ENCODE measurements at places on chromosomes 12 and 14.

DNA sequence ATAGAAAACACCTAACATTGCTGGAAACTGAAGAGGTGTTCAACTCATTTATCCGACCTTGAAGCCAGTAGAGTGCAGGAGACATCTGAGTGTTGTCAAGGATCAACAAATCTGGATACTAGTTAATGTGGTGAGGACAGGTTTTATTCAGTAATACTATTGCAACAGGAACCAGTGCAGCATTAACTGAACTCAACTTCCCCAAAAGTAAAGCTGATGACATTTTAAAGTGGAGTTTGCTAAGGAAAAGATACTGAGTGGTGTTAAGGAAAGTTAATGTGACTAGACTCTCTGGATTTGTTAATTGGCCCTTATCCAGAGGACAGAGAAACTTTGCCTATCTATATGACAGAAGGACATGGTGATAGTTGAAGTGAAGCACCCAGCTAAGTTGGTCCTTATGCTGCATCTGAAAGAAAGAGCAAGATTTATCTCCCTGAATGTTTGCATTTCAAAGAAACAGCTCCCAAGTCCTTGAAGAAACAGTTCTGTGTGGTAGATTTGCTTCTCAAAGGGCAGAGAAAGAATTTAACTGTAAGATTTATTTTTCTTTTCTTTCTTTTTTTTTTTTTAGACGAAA, 1.2 kb upstream of the CLEC7A start:
- ATAC-seq = no peak
- no peaks in the 10 kb centered on the region for H3K36me3 ChIP-seq
- no peak overlapping the region for H3K27ac ChIP-seq
- H3K27me3 ChIP-seq = peaks cover 68% of the 10 kb centered on the region

DNA sequence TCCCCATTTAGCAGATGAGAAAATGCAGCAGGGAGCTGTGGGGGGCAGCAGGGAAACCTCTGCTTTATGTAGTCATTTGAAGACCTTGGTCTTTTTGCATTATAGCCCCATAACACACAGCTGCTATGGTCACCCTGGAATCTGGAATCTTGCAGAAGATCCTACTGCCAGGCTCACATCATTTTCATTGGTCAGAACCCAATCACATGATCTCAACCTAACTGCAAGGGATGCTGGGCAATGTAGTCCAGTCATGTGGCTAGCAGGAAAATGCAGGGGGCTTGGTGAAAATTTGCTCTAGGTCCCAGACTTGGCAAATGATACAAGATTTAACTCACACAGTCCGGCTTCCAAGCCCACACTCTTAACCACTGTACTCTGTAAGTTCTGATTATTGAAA, 1028.7 kb downstream of the AACS start:
- H3K27me3 ChIP-seq = no peaks in the 10 kb centered on the region
- no peaks in the 10 kb centered on the region for H3K4me1 ChIP-seq
- no peak overlapping the region for H3K4me3 ChIP-seq
- no peaks in the 10 kb centered on the region for H3K36me3 ChIP-seq
- H3K27ac ChIP-seq = no peak overlapping the region

DNA sequence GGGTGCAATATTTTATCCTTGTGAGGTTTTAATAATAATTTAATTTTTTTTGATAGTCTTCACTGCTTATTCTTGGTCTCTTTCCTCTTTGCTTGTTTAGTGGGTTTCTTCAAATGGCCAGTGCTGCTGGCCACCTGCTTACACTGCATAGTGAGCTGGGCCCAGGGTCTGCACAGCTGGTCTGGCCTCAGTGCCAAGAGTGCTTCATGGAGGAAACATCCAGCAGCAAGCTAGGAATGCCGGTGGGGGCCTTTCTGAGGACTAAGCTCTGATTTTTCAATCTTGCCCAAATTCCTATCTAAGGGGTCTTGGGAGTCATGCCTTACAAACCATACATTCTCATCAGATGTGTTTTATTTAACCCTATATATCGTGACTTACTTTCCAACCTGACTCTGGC, 13.3 kb upstream of the BDKRB2 start:
- no peak overlapping the region for H3K4me3 ChIP-seq
- H3K36me3 ChIP-seq = no peaks in the 10 kb centered on the region

DNA sequence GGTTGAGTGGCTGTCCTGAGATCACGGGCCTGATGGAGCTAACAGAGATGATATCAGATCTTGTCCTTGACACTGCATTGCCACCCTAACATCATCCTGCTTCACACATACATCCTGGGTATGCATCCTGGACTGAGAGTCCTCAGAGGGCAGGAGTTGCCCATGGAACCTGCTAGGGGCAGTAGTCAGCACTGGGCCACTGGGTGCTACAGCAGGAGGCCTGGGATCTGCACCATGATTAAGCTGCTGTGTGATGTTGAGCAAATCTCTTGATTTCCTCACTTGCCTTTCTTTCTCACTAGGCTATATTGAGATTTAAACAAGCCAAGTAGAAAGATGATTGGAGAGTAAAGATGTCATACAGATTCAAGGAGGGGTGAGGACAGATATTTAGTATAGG, 22.1 kb upstream of the EIF4B start:
- no peak overlapping the region for H3K4me3 ChIP-seq
- no peaks in the 10 kb centered on the region for H3K36me3 ChIP-seq
- no peak for ATAC-seq
- H3K4me1 ChIP-seq = no peaks in the 10 kb centered on the region
- no peak overlapping the region for H3K27ac ChIP-seq

GRCh38 chr12:3117591-3118015, 40.4 kb downstream of the TSPAN9 start:
- no peak overlapping the region for H3K27ac ChIP-seq
- ATAC-seq = no peak
- H3K36me3 ChIP-seq = no peaks in the 10 kb centered on the region
- H3K27me3 ChIP-seq = peaks cover 56% of the 10 kb centered on the region
- H3K4me1 ChIP-seq = no peaks in the 10 kb centered on the region
- no peak overlapping the region for H3K4me3 ChIP-seq

GRCh38 chr12:116603546-116604177, 44.5 kb downstream of the MAP1LC3B2 start:
- H3K36me3 ChIP-seq = no peaks in the 10 kb centered on the region
- peaks cover 23% of the 10 kb centered on the region for H3K4me1 ChIP-seq
- H3K27ac ChIP-seq = no peak overlapping the region
- H3K4me3 ChIP-seq = no peak overlapping the region
- ATAC-seq = no peak
- peaks cover 23% of the 10 kb centered on the region for H3K27me3 ChIP-seq

GRCh38 chr14:81673930-81674329, 140.3 kb upstream of the SEL1L start:
- no peaks in the 10 kb centered on the region for H3K36me3 ChIP-seq
- H3K27me3 ChIP-seq = no peaks in the 10 kb centered on the region
- no peak overlapping the region for H3K27ac ChIP-seq
- H3K4me3 ChIP-seq = no peak overlapping the region
- ATAC-seq = no peak

DNA sequence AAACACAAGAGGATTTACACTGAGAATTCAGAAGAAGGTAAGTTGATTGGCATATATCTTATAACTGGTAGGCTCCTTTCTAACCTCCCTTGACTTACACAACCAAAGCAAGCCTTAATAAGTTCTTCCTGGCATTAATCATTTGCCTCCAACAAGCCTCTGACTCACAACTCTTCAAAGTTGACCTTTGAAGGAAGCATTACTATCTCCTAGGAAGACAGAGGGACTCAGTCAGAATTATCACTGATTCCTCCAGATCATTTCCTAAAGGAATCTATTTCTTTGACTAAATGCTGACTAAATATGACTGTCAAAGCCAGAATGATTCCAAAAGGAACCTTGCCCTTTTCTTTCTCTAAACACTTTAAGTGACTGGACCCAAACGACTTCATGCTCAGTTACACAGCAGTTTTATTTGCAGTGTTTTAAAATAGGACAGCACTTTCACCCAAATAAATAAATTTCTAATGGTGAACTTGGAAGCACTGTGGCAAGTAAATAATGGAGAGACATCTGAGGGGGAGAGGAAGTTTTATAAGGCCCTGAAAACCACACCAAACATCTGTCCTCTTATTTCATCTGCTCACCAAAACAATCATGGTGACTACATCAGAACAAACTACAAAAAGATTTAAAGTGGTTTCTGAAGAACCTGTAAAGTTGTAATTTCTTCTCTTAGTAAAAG, 128.2 kb downstream of the KLHL28 start:
- H3K4me3 ChIP-seq = no peak overlapping the region
- H3K4me1 ChIP-seq = no peaks in the 10 kb centered on the region
- H3K36me3 ChIP-seq = no peaks in the 10 kb centered on the region
- no peaks in the 10 kb centered on the region for H3K27me3 ChIP-seq
- no peak overlapping the region for H3K27ac ChIP-seq

DNA sequence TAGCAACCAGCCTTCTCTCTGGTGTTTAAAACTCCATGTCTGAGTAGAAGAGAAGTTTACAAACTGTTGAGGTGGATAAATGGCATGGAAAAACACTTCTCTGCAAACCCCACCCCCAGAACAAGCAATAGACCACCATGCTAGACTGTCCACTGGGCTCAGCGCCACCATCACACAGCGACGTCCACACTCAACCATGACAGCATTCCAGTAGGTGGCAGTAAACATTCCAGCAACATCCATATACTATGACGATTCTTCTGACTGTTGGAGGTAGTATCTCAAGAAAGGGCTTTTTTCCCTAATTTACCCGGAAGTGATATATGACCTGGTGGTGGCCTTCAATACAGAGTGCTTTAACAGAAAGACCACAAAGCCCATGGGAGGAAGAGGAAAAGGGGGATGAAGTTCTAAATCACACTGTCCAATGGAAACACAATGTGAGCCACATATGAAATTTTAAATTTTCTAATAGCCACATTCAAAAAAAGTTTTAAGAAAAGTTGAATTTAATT, 152.2 kb downstream of the SLC15A4 start:
- H3K4me3 ChIP-seq = no peak overlapping the region
- no peaks in the 10 kb centered on the region for H3K36me3 ChIP-seq
- no peaks in the 10 kb centered on the region for H3K4me1 ChIP-seq
- ATAC-seq = no peak
- peaks cover 9% of the 10 kb centered on the region for H3K27me3 ChIP-seq

GRCh38 chr12:95181103-95181502, 36.2 kb downstream of the FGD6 start:
- H3K4me3 ChIP-seq = no peak overlapping the region
- no peak overlapping the region for H3K27ac ChIP-seq
- H3K27me3 ChIP-seq = no peaks in the 10 kb centered on the region
- ATAC-seq = no peak
- peaks cover 12% of the 10 kb centered on the region for H3K4me1 ChIP-seq

DNA sequence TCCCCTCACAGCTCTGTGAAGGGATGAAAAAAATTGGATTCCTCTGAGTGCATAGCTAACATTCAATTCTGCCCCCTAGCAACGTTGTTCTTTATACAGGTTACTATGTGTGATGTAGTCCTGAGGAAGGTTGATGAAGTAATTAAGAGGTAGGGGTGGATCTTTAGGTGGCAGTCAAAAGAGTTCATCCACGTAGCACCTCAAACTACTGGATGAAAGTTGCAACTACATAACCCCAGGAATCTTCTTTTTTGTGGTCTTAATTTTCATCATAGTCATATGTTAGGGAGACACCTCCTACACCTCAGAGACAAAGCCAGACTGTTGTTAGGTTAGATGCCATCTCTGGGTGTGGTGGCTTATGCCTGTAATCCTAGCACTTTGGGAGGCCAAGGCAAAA, 10.2 kb upstream of the NFE2 start:
- ATAC-seq = no peak
- no peaks in the 10 kb centered on the region for H3K36me3 ChIP-seq
- peaks cover 13% of the 10 kb centered on the region for H3K27me3 ChIP-seq
- peaks cover 10% of the 10 kb centered on the region for H3K4me1 ChIP-seq
- H3K27ac ChIP-seq = no peak overlapping the region

GRCh38 chr12:103877934-103878510, 37.0 kb upstream of the NT5DC3 start:
- ATAC-seq = peak; percentile 72
- peaks cover 44% of the 10 kb centered on the region for H3K4me1 ChIP-seq
- no peaks in the 10 kb centered on the region for H3K36me3 ChIP-seq
- H3K27me3 ChIP-seq = no peaks in the 10 kb centered on the region

- H3K27ac ChIP-seq = no peak overlapping the region
- H3K36me3 ChIP-seq = peaks cover 17% of the 10 kb centered on the region
- H3K4me1 ChIP-seq = no peaks in the 10 kb centered on the region
- no peak overlapping the region for H3K4me3 ChIP-seq
- no peak for ATAC-seq
Observed at GRCh38 chr12:64181430-64182291, 40.4 kb downstream of the KICS2 start.

- no peak overlapping the region for H3K4me3 ChIP-seq
- ATAC-seq = no peak
- H3K4me1 ChIP-seq = no peaks in the 10 kb centered on the region
- H3K27ac ChIP-seq = no peak overlapping the region
- H3K27me3 ChIP-seq = no peaks in the 10 kb centered on the region
Observed at GRCh38 chr12:117524806-117525205, 163.4 kb upstream of the NOS1 start.

GRCh38 chr12:82857276-82857675, 170.6 kb downstream of the TMTC2 start:
- H3K4me1 ChIP-seq = no peaks in the 10 kb centered on the region
- H3K36me3 ChIP-seq = peaks cover 6% of the 10 kb centered on the region
- no peak for ATAC-seq
- H3K27ac ChIP-seq = no peak overlapping the region

DNA sequence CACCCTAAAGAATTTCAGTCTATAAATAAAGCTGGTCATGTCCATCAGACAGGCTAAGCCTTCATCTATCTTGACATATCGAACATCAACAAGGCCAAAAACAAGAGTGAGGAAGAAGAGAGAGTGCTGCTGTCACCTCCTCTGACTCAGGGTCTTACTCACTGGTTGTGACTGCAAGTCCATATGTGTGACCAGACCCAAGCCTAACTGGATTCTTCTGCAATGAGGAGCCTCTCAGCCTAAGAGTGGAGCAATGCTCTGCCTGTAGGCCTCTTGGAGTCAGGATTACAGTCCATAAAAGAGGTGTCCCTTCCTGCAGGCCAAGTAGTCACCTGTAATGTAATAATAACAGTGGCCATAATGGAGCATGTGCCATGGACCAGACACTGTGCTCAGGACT, 121.2 kb upstream of the SLC35F4 start:
- H3K4me3 ChIP-seq = no peak overlapping the region
- no peak overlapping the region for H3K27ac ChIP-seq
- no peaks in the 10 kb centered on the region for H3K36me3 ChIP-seq
- ATAC-seq = no peak
- no peaks in the 10 kb centered on the region for H3K4me1 ChIP-seq

DNA sequence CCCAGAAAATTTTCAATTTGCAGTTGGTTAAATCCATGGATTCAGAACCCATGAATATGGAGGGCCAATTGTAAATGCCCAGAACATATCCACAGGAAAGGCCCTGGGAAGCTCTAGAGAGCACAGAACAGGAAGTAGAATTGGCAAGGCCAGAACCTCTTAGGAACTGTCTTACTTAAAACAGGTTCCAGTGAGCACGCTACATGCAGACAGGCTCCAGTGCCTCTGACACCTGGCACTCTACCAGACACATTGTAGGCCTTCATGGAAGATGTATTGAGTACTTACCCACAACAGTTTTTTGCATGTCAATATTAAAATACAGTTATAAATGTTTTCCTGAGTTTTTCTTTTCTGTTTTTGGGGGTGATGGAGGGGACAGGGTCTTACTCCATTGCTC, 188.2 kb upstream of the FRMD6 start:
- ATAC-seq = no peak
- no peaks in the 10 kb centered on the region for H3K4me1 ChIP-seq
- no peak overlapping the region for H3K4me3 ChIP-seq
- H3K27me3 ChIP-seq = no peaks in the 10 kb centered on the region
